Effector CD4-positive, alpha-beta T cell (primary cell): ENCODE measurements at places on chromosomes 7 and 10.

- no peak for DNase-seq
These were observed 48.6 kb upstream of the PSMG3 start for GRCh38 chr7:1618475-1618874.

DNA sequence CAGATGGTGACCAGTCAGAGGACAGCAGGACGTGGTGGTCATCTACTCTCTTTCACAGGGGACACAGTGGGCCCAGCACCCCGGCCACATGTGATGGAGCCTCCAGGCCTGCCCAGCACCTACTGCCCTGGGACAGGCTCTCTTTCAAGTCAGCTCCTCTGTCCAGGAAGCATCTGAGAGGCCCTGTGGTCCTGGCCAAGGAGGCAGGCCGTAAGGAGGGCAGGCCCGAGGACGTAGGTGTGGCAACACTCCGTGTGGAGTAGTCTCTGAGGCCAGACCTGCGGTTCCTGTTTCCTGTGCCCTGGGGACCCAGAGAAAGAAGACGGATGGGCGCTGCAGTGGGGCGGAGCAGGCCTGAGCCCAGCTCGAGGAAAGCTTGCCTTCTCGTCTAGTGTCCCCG, 179.2 kb downstream of the EBF3 start:
- DNase-seq = no peak

DNA sequence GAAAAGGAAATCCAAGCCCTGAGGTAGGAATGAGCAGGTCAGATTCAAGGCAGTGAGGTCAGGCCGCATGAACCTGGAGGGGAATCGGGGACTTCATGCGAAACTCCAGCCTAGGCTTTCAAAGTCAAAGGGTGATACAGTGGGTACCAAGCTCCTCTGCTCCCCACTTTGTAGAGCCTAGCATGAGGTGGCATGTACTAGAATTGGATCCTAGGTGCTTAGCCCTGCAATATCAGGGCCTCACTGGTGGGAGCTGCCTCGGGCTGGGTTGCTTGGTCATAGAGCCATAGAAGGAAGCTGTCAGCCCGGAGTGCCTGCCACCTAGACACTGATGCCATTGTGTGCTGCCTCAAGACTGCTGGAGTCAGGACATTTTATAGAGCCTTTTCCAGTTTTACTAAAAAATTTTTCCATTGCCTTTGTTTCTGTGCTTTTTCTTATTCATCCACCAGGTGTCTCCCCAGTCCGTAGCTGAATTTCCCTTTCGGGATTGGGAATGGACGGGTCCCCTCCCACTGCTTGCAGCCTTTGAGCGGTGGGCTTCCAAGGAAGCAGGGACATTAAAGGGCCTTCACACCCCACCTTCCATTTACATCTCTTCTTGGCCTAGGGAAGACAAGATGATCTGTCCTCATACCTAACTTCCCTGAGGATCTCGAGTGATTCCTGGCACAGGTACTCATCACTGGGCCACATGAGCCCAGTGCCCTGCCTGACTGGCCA, 5.5 kb upstream of the LZTS2 start:
- no peak for DNase-seq

GRCh38 chr7:104098890-104099289, 108.9 kb downstream of the ORC5 start:
- DNase-seq = no peak

- no peak for DNase-seq
These were observed 44.8 kb downstream of the GNAT3 start for GRCh38 chr7:80467069-80467468.

GRCh38 chr10:74502963-74503608, 323.3 kb upstream of the KAT6B start:
- DNase-seq = no peak

DNA sequence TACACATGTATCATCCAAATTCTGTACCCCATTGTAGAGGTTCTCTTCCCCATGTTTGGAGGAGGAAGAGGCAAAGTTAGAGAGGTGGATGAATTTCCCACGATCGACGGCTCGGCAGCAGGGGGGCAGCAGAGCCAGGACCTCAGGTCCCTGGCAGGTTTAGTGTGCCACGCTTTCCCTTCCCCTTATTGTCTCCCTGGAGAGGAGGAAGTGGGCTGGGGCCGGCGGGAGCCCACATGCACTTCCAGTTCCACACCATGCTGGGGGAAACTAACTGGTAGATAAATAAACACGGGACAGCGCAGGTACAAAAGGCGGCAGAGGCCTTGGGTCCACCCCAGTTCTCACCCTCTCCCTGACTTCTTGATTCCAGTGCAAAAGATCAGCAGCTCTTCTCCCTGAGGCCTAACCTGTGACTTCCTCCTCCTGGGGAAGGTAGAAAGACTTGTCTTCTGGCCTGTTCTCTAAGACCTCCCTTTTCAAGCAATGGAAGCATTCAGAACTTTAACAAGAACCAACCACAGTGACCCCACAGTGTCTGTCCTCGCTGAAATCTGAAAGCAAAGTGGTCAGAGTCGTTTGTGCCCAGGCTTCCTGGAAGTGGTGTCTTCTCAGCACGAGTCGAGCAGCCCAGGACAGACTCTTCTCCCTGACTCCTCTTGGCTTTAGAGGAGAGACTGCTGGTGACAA, 30.5 kb upstream of the SRGN start:
- DNase-seq = no peak

DNA sequence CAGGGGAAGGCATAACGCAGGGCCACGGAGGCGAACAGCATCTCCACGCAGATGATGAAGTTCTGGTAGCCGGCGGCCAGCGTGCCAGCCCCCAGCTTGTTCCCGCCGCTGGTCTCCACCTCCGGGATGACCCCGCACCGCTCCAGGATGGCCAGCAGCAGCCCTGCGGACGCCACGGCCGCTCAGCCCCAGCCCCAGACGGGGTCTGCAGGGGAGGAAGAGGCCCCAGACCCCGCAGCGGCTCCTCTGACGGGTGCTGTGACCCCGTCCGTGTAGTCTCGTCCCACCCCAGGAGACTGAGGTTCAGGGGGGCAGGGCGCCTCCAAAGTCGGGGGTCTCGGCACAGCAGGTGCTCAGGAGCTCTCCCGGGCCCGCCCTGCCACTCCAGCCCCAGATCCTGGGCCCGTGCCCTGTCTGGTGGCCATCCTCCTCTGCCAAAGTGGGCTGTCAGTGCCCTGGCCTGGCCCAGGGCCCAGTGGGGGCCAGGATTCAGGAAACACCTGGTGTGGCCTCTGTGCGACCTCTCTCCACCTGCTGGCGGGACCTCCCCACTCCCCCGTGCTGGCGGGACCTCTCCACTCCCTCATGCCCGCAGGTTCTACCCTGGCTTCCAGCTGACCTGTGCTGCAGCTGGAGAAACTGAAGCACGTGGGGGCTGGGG, 8.1 kb downstream of the TMEM184A start:
- DNase-seq = no peak

GRCh38 chr10:78199759-78200158, 166.1 kb downstream of the RPS24 start:
- no peak for DNase-seq

DNA sequence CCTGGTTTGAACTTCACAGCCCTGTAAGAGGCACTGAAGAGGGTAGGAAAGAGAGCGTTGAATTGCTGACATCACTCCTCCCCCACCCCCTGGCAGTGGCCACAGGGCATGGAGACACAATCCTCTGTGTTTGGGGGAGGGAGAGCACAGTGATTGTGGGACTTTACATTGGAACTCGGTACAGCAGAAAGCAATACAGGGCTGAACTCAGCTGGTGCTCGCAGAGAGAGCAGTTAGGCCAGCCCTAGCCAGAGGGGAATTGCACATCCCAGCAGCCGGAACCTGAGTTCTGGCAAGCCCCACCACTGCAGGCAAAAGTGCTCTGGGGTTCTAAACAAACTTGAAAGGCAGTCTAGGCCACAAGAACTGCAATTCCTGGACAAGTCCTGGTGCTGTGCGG, 24.0 kb upstream of the CUL1 start:
- no peak for DNase-seq

GRCh38 chr7:105480931-105481330, 41.1 kb downstream of the PUS7 start:
- no peak for DNase-seq

DNA sequence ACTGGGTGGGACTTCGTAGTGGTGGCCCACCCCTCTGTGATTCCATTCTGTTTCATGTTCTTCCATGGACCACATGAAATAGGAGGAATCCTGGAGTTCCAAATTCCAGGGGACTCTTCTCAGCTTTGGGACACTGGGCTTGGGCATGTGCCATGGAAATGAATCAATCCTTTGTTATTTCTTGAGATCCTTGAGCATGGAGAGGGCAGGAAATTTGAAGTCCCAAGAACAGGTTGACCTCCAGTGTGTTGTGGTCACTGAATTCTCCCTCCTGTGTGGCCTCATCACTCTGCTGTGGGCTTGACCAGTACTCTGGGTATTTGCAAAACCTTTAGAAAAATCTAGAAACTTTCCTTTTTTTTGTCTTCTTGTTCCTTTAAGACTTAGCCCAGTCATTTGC, 22.7 kb downstream of the TACR2 start:
- DNase-seq = no peak

DNA sequence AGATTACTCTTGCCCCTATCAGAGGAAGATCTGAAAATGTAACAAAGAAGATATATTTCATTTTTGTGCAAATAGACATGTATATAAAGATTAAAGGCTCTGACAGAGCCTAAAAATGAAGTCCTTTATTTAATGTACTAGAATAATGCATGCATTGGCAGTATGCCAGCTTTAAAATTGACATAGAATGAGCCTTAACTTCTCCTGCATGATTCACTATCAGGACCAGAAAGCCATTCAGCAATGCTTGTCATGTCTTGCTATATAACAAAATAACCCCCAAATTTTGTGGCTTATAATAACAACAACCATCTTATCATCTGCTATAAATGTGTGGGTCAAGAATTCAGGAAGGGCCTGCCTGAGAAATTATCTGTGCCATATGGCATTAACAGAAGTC, 411.9 kb downstream of the GRM8 start:
- DNase-seq = no peak

DNA sequence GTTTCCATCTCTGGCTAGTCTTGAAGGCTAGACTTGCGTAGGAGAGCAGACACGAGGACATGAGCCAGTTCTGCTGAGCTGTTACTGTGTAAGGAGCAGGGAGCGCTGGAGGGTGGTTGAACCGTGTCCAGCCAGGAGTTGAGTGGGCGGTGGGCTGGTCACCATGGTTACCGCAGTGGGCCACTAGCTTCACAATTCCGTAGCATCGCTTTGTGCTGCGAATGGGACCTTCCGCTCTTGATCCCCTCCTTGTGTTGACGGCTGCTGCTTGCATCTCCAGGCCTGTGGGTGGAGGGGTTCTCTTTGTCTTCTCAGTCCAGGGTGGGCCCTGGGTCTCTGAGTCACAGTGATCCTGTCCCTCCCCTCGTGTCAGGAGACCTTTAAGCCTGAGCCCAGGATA, 49.4 kb upstream of the OCM start:
- DNase-seq = no peak

DNA sequence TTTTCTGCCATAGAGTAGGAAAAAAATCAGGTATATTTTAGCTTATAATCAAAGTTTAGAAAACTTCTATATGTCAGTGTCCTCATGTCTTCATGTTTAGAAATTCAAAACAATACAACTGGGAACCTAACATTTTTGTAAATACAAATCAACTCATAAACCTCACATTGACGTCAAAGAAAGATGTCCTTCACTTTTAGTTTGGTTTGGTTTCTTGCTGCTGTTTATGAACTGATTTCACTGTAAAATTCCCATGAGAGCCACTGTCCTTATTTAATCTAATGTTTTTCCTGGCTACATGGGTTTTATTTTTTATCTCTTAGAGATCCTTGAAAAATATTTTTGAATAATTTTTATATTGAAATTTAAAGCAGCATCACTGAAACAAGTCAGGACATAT, 208.4 kb downstream of the DYNC1I1 start:
- DNase-seq = no peak

DNA sequence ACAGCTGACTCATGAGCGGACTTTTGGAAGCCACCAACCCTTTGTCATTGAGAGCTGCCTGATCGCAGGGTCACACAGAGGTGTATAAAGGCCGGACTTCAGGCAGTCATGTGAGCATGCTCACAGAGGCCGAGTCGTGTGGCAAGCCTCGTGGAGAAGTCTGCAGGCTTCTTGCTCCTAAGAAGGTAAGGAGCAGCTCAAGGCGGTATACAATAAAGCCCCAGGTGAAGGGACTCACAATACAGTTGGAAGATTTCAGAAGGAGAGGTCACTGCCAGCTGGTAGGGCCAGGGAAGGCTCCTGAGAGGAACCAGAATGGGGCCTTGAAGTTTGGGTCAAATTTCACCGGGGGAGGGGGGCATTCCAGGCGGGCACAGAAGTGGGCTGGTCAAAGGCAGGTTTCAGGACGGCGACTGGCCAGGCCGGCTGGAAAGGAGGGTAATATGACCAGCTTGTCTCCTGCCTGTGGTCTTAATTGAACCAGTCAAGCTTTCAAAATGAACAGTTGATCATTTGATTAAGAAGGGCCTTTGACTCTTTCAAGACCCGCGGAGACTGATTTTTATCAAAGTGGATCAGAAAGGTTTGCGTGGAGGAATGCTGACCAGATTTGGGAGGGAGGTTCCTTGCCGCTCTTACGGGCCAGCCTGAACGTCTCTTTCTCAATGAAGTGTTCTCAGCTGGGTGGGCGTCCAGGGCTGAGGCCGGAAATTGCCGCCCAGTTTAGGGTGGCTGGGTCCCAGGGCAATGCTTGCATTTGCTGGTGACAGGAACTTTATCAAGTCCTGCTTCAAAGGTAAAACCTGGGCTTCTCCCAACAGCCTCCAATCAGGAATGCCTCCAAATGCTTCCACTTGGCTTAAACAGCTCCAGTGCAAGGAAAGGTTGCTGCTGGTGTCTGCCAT, 178.6 kb downstream of the EMX2 start:
- DNase-seq = no peak

GRCh38 chr7:730501-731439, 3.7 kb upstream of the PRKAR1B start:
- no peak for DNase-seq

DNA sequence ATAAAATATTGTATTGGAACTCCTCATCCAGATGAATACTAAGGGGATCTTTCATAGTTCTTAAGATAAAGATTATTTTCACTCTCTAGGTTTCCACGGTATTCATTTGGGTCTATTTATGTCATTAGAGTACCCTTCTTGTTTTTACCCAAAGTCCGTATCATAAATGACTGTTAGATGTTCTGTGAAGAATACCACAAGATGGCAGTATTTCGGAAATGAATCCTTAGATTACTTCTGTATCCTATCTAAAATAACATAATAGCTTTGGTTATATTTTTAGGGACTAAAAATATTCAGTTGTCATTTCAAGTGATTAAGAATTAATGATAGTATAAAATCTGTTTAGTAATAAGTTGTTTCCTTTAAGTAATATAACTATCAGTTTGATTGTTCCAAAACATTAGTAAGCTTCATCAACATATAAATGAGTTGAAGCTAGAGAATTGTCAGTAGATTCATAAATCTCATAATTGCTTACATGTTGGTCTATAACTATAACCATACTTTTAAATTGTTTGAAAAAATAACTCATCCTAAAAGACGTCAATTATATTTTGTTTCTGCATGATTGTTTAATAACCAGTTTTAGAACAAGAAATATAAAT, 337.5 kb upstream of the KCND2 start:
- DNase-seq = no peak
